ENCODE measurements at places on chromosomes 7 and 10.
A peak's percentile ranks its signal among the peaks of the same experiment; 100 is the strongest.

DNA sequence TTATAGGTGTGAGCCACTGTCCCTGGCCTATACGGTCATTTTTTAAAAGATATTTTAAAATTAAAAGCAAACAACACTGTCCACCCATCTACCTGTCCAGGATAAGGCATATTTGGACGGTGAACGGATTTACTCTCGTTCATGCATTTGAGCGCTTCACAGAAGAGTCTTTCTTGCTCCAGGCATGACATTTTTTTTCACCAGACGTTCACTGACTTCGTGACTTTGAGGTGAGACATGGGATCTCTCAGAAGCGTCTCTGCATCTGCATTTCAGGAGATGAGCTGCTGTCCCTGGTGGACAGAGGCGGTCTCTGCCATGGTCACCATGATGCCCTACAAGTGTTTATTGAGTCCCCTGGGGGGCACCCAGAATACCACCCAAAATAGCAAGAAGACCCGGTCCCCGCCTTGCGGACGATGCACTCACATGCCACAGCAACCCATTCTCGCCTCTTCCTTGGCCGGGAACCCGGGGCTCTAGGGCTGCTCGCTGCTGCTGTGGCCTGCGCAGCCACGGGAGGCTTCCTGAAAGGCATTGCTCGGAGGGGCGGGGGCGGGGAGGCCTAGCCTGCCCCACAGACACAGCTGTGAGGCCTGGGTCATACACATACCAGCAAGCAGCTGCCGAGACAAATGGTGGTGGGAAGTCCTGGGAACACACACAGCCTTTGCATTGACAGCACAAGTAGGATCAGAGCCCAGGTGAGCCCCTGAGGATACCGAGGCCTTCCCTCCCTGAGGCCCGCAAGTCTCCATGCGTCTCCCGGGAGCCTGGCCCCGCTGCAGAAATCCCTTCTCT lies 84.4 kb downstream of the RGS10 start:
- no peak for DNase-seq

DNA sequence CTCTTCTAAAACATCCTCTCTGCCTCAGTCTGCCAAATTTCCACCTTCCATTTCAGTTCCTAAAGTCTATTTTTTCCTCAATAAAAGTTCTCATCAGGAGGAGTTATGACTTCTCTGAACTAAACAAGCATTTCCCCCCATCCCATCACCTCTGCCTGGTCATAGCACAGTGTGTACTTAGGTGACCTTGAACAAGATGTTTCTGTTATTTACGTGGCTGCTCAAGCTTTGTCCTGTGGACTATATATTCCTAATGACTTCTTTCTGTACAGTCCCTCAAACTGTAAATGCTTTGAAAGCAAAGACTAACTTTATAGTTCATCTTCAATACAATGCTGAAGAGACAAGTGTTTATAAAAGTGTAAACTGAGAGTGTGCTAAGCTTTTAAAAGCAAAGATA lies 166.9 kb downstream of the CPEB3 start:
- DNase-seq, result no peak

DNA sequence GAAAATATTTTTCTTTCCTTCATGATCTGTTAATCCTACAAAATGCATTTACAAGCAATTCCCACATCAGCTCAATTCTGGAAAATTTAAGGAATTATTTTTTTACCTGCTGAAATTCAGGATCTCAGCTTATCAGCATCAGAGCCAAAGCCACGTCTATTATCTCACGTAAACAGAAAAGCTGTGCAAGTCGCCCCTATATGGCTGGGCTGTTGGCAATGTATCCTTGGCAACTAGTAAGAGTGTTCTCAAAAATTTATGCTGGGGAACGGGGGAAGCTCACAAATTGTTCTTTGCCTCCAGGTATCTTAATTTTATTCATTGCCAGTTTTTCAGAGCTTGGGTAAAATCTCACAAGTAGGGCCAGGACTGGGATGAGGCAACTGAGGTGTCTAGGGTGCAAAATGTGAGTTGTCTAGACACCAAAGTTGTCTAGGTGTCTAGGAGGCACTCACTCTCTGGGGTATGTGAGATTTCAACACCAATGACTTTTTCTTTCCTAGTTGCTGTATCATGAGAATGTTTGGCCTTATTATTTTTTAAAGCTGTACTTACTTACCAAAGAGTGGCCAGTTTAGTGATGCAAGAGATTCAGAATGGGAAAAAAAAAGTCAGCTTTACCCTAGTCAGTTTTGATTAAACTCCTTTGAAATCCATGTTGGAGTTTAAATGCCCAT lies 5.1 kb downstream of the GSTO2 start:
- no peak for DNase-seq

DNA sequence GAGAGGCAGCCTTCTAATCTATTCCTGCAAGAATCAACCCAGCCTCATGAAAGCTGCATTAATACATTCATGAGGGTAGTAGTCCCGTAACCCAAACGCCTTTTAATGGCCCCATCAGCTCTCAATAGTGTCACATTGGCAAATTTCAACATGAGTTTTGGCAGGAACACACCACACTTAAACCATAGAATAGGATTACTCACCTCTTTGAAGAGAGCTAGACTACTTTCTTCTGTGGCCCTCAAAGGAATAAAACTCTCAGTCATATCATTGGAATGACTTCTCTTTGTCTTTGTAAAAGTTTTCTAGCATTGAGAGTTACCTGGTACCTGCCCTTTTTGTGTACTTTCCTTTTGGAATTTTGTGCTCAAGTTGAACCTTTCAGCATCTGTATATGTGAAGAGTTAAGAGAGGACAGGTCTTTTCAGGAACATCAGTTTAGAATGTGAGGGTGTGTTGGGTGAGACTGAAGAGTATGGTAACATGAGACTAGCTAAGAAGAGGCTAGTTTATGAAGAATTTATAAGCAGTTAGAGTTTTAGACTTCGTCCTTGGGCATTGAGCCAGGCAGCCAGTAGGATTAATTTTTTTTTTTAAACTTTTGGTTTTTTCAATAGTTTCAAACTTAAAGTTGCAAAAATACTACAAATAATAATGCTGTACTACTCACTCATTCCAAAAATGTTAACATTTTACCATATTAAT lies 92.6 kb downstream of the MLLT10 start:
- no peak for DNase-seq

GRCh38 chr10:110540031-110540430 lies 27.5 kb upstream of the SMC3 start:
- DNase-seq, result no peak

- DNase-seq, result no peak
These were observed 192.4 kb upstream of the SH2B2 start for GRCh38 chr7:102094316-102094650.

DNA sequence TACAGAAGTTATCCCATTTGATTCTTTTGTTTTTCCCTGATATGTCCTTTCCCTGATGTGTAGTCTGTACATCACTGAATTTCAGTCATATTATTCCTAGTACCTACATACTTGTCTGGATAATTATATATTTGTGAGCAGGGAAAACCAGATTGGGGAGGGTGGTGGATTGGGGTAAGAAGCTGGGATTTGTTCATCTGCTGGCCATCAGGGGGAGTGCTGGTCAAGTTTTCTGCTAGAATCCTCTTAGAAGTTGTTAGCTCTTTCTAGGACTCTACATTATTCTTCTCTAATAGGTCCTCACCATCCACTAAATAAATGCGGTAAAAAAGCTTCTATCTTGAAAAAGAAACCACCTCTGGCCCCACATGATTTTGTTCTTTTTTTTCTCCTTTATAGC lies 232.7 kb upstream of the TAC1 start:
- peak; percentile 16 for DNase-seq

DNA sequence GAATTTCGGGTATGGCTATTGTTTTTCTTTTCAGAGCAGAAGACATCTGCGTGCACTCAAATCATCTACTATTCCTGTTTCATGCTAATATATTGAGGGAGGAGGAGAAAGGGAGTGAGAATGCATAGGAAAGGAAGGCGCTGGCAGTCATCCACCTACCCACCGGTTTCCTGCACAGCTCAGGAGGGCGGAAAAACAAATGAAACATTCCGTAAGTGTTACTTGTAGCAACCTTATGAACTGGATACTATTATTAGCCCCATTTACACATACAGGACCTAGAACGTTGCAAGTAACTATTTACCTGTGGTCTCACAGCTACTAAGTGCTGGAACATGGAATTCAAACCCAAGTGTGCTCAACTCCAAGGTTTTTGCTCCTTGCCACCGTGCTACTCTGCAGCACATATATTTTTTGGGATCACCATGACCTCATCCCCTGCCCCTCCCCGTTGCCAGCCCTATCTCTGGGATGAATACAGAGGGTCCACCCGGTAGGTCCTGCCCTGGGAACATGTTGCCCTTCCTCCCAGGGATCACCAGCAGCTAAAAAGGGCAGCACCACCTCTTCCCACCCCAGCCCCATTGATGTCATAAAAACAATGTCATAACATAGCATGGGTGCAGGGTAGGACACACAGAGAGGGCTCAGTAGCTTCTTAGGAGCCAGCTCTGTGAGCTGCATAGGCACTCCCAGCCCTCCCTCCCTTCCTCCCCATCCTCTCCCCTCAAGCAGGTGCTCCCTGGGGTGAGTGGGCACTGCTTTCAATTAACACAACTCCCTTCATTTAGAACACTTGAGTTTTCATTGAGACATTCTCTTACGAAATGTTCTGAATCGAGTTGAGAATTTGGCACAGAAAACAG lies 16.9 kb downstream of the GFRA1 start:
- DNase-seq, result no peak

DNA sequence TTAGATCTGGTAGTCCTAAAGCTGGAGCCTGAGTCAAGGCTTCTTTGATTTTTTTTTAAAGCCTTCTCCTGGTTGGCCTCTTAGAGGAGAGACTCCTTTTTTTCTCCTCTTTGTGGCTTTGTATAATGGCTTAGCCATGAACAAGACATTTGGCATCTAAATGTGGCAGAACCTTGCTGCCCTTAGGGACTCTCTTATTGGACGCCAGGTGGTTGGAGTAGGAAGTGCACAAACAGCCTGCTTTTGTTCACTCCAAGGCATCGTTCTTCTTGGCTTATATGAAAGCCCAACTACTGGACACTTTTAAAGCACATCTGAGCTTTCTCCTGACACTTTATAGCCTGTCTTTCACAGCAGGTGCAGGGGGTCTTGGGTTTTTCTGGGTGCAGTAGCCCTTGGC lies 25.0 kb downstream of the ZPBP start:
- no peak for DNase-seq

GRCh38 chr7:110296321-110296720 lies 794.6 kb upstream of the LRRN3 start:
- DNase-seq, result no peak

- DNase-seq, result no peak
These were observed 29.4 kb downstream of the WDFY4 start for GRCh38 chr10:48714088-48714487.
